Astrocyte of the cerebellum (primary cell): ENCODE measurements at places on chromosomes 7 and 10.

GRCh38 chr7:128737867-128738385 is 1.2 kb upstream of the CALU start:
- no peak for DNase-seq

GRCh38 chr7:30148951-30149459 is 14.2 kb downstream of the MTURN start:
- no peak for DNase-seq

DNA sequence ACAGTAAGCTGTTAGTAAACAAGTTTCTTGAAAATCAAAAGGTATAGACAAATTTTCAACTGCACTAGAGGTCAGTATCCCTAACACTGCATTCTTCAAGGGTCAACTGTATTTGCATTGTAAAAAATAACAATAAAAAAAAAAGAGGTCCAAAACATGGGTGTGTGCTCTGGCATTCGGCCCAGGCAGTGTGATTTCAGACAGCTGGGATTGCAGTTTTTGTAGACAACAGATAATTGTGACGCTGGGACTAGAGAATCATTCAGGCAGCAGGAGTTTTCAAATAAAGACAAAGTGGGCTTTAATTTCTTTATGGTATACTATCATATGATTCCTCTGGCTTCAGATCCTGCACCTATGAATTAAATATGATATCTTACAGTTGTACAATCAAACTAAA is 543.2 kb upstream of the SEMA3D start:
- no peak for DNase-seq

GRCh38 chr7:136136906-136137454 is 159.8 kb upstream of the MTPN start:
- no peak for DNase-seq

- no peak for DNase-seq
Measured at GRCh38 chr7:111508387-111508786, 53.9 kb downstream of the IMMP2L start.

DNA sequence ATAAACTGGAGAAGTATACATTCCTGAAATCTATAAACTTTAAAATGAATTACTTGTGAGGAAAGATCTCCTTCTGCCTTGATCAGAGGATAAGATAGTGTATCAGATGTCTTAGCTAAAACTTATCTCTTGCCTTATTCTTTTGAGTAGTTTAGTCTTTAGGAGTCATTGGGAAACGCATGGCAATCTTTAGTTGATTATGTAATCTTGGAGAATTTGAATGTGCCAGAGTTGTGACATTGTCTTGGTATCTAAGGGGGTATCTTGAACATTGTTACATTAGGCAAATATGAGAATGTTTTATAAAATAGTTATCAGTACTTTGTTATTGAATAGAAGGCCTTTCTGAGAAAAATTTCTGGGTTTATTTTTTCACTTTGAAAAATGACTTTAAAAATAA is 61.6 kb upstream of the ADRA2A start:
- DNase-seq, result no peak

- no peak for DNase-seq
Measured at GRCh38 chr10:80599424-80599847, 61.7 kb downstream of the SH2D4B start.

GRCh38 chr7:1813394-1814088 is 143.5 kb downstream of the ELFN1 start:
- DNase-seq, result no peak
